Fibroblast of skin of left biceps (primary cell): ENCODE measurements at places on chromosomes 7 and 10.

DNA sequence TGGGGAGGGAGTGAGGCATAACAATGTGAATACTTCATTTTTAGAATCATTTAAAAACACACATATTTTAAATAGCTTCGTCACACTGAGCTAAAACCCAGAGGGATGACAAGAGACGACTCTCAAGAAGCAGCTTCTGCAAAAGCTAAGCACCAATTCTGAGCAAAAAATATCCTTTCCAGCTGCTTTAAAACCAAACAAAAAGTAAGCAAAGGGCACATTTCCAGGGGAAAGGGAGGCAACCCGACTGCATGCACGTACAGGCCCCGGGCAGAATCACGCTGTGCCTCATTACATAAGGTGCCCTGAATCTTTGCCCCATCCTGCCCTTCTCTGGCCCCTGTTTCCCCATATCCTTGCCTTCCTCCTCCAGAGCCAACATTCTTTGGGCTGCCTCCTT, 78.4 kb downstream of the DGKI start:
- no peak for DNase-seq

DNA sequence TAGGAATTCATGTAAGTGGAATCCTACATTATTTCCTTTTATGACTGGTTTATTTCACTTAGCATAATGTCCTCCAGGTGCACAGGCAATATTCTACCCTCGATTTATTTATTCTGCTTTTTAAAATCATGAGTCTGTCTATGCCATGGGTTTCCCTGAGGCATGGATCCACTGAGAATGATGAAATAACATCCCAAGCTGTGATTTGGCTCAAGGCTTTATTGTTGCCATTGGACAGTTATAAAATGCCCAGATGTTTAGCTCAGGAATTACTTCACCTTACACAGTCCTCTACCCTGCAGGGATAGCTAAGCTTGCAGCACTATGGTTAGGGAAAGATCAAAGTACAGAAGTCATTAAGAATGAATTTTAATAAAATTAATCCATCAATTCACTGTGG, 219.5 kb downstream of the FRMD4A start:
- DNase-seq = no peak

DNA sequence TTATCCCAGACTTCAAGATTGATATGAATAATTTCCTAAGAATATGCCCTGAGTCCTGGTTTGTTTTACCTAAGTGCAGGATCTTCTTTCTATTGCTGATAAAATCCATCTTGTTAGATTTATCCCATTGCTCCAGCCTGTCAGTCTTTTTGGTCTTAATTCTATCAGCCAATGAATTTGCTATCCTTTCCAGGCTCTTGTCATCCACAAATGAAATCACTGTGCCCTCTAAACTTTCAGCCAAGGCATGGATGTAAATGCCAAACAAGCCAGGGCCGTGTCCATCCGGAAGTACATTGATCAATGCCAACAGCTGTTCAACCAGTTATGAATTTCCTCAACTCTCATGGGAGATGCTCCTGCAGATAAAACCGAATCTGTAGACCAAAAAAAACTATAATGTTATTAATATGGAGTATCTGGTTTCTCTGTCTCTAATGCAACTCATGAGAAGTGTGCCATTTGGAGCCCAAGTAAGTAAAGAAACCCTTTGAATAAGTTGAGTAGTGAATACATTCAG, 40.0 kb downstream of the NPY start:
- DNase-seq = no peak

DNA sequence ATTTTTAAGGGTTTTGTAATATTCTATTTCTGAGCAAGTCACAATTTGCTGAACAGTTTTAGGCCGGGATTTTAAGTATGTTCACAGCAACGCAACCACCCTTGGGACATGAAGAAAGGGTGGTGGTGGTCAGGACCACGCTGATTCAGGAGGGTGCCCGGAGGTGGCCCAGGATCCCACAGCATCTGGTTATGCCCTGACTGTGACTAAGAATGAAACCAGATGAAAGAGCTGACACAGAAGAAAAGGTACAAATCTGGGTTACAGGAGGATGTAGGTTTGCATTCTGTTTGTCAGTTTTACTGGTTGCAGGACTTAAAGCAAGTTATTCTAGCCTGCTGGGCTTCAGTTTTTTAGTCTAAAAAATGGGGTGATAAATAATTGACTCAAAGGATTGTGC, 279.7 kb downstream of the CCSER2 start:
- DNase-seq = no peak

DNA sequence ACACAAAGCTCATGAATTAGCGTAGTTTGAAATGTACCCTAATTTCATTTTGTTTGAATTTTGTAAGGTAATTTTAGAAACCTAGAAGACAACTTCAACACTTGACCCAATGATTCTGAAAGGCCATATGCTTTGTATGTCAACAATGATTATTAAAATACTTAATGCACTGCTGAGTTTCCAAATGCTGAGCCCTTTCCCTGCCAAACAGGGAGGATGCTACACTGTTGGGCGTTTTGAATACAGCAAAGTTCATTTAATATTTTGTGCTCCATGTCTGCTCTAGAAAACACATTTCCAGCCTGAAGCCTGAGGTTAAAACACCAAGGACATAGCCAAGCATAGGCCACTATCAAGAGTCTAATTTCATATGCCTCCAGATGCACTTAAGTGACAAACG, 99.8 kb downstream of the ICA1 start:
- DNase-seq = no peak

DNA sequence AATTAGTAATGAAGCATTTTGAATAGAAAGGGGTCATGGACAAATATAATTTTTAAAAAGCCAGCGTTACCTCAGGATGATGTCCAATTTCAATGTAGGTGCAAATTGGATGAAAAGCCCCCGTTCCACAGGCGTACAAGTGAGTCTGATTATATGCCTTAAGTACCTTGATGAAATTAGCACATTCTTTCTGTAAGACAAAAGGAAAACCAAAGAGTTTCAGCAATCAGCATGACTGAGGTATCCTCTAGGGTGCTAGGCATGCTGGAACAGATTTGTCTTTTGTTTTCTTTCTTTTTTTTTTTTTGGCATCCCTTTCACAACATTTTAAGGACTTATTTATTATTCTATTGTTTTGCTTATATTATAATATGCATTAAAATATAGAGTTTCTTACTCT, 84.2 kb downstream of the SEMA3A start:
- DNase-seq = no peak

- DNase-seq = no peak
Observed at GRCh38 chr7:142353147-142354060, 95.5 kb upstream of the PRSS58 start.

DNA sequence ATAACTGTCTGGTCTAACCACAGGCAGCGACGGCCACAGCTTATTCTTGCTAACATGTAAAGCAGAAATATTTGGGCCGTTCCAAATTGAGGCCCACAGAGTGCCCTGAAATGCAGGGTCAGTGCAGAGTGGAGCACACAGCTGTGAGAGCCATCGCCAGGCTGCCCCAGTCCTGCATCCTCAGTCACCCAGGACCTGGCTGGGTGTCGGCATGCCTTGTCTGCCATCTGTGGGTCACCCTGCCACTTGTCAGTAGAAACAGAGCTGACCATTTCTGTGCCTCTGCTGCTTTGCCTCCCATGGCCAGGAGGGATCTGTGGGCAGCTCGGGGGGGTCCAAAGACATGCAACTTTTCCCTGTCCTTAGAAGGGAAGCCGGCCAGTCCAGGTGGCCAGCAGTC, 57.3 kb upstream of the BTBD16 start:
- DNase-seq = no peak

- DNase-seq = no peak
Observed at GRCh38 chr7:51592842-51593599, 276.4 kb upstream of the COBL start.

GRCh38 chr10:128958834-128959690, 508.0 kb upstream of the MGMT start:
- DNase-seq = no peak

DNA sequence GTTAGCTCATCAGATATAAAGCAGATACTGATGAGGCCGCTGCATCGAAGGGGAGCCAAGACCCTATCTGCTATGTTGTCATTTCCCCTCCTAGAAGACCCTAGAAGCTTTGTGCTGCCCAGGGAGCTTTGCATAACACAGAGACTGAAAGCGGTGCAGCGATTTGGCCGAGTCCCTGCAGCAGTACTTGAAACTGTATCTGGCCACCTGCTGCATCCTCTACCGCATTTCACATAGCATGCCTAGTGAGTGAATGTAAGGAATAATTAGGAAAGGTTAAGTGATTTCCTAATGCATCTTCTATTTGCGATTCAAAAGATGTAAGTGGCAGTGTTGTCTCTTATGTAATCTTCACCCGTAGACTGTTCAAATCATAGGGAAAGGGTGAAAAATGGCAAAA, 106.7 kb downstream of the LRMDA start:
- no peak for DNase-seq

DNA sequence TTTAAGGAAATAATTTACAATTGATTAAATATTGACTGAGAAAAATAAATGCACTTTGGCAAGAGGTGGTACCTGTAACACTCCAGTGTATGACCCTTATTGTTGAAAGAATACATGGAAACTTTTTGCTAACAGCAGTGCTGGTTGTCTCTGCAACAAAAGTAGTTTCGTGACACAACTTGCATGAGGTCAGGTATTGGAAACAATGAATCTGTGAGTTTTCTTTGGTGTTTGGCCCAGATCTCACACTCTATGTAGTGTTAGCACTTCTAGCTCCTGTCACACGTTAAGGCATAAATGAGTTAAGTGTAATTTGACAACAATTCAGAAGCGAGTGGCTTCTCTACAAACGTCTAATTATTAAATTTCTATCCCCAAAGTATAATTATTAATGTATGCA, 137.7 kb upstream of the MDFIC start:
- no peak for DNase-seq

GRCh38 chr10:120782336-120782735, 68.8 kb upstream of the WDR11 start:
- no peak for DNase-seq

GRCh38 chr7:74173074-74173473, 1.1 kb upstream of the EIF4H start:
- DNase-seq = no peak

GRCh38 chr10:66844176-66844942, 81.5 kb upstream of the LRRTM3 start:
- DNase-seq = peak; percentile 30

- DNase-seq = no peak
Observed at GRCh38 chr10:61330669-61331068, 122.5 kb downstream of the TMEM26 start.

DNA sequence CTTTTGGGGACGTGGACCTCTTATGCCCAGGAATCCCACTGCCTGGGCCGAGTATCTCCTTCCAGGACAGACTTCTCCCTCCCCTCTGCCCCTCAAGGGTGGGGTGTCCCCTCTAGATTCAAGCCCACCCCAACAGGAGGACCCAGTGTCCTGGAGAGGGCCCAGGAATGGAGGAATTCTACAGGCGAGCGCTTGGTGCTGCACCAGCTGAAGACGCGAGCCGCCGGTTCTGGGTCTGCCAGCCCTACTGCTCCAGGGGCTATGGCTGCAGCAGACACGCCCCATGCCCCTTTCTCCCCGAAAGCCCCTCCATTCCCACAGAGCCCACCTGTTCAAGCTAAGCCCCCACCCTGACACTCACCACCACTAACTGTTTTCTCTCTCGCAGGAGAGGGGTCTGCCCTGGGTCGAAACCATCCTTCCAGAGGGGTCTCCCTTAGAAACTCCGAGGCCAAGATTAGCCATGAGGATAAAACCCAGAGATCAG, 8.6 kb downstream of the CRYGN start:
- no peak for DNase-seq

DNA sequence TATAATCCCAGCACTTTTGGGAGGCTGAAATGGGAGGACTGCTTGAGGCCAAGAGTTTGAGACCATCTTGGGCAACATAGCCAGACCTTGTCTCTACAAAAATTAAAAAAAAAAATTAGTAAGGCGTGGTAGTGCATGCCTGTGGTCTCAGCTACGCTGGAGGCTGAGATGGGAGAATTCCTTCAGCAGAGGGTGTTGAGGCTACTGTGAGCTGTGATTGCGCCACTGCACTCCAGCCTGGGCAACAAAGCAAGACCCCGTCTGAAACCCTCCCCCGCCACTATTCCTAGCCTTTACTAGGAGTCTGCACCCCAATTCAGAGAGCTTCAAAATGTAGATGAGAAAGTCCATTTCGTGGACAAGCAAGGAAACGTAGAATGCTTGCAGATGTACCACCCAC, 95.2 kb downstream of the PRPF18 start:
- DNase-seq = peak; percentile 18

- no peak for DNase-seq
Observed at GRCh38 chr10:59869594-59869940, 36.8 kb downstream of the CCDC6 start.

GRCh38 chr7:79619216-79619615, 165.7 kb upstream of the MAGI2 start:
- no peak for DNase-seq

- DNase-seq = no peak
Observed at GRCh38 chr10:44933451-44934321, 22.5 kb downstream of the TMEM72 start.

DNA sequence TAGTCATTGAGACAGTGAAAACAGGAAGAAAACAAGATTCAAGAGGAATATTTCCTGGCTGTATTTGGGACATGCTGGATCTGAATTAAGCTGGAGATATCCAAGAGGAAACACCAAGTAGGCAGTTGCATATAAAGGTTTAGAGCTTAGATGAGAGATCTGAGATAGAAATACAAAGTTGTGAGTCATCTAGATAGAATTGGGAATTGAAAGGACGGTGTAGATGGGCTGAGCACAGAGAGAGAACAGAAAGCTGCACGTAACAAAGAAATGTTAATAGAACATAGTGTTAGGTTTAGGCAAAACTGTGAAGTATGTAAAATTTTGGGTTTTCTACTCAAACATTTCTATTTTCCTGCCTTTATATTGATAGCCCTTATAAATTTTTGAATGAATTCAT, 218.5 kb upstream of the TMEM196 start:
- DNase-seq = no peak

- no peak for DNase-seq
Observed at GRCh38 chr10:72162978-72163377, 52.8 kb upstream of the ANAPC16 start.

DNA sequence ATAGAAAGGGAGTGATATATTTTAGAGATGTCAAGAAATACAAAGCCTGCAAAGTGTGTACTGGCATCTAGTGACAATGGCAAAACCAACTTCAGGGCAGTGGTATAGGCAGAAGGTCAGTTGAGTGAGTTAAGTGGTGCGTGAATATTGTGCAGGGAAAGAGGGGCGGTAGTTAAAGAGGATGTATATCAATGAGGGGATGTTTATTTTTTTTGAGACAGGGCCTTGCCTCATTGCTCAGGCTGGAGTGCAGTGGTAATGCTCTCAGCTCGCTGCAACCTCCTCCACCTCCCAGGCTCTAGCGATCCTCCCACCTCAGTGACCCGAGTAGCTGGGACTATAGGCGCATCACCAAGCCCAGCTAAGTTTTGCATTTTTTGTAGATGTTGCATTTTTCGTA, 13.8 kb downstream of the ANLN start:
- DNase-seq = no peak
